ENCODE measurements at places on chromosomes 4 and X.
A peak's percentile ranks its signal among the peaks of the same experiment; 100 is the strongest.

GRCh38 chr4:1988327-1988724, 20.4 kb downstream of the NELFA start:
- no peak for DNase-seq

DNA sequence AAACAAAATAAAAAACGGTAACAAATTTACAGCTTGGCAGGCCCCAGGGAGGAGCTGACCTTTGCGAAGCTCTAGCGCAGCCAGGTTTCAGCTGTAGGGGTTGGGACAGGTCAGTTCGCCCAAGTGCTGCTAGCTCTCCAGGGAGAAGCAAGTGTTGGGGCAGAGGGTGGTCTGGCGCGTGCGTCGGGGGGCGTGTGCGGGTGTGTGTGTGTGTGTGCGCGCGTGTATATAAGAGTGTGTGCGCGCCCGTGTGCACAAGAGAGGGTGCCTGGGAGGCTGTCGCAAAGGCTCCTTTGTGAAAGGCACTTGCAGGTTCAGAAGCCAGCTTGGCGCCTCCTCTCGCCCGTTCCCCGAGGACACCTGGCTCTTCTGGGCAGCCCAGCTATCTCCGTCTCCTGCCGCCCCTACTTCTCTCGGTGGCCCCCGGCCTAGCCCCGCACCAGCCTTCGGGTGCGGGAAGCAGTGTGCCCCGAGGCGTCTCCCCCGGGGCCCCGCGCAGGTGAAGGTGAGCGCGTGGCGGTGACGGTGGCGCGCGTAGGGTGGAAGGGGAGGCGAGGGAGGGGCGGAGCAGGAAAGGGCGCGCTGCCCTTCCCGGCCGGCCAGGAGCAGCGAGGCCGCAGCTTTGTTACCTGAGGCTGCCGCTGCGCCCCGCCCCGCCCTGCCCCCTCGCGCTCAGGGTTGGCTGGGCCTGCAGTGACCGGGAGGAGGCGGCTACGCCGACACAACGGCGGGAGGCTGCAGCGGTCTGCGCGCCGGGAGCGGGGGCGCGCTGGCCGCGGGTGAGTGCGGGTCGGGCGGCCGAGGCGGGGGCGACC, at the start of gene FHDC1:
Gene FHDC1 (plus strand): TSS at position 693 of the 815 bp plus-strand sequence. CDS start 6,735 bp downstream, outside the sequence.
- no peak for DNase-seq

DNA sequence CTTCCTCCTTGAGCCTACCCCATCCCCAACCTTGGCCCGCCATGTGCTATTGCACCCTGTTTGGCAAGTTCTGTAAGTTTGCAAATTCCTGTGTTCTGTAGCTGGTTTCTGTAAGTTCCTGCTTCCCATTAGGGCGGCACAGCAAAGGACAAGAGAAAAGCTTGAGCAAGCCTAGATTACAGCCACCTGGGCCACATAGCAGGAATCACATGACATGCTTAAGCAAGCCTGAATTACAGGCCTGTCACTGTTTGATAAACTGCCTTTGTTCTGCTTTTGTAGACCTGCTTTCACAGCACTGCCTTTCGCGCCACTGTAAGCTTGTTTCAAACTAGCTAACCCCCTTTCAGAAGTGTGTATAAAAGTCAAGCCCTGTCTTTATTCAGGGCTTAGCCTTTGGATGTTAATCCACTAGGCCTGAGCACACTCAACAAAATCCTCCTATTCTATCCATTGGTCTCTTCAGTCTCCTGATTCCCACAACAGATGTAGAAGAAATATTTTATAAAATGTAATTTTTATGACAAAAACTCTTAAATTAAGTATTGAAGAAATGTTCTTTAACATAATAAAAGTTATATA, 906.8 kb upstream of the NDST4 start:
- DNase-seq, result no peak

DNA sequence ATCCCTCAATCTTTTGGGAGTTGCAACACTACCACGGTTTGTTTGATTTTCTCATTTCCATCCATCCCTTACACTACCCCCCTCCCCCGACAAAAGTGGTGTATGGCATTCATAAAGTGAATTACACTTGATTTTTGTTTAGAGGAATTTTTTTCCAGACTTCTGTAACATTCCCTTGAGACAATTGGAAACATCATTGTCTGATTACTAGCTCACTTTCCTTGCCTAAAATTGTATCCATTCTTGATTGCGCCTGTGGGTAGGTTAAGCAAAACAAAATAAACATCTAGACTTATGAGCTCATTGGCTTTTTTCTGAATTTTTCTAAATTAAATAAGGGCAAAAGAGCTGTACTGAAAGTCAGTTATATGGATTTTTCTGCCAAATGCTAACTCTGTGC, 3.5 kb downstream of the GPC3 start:
- no peak for DNase-seq

DNA sequence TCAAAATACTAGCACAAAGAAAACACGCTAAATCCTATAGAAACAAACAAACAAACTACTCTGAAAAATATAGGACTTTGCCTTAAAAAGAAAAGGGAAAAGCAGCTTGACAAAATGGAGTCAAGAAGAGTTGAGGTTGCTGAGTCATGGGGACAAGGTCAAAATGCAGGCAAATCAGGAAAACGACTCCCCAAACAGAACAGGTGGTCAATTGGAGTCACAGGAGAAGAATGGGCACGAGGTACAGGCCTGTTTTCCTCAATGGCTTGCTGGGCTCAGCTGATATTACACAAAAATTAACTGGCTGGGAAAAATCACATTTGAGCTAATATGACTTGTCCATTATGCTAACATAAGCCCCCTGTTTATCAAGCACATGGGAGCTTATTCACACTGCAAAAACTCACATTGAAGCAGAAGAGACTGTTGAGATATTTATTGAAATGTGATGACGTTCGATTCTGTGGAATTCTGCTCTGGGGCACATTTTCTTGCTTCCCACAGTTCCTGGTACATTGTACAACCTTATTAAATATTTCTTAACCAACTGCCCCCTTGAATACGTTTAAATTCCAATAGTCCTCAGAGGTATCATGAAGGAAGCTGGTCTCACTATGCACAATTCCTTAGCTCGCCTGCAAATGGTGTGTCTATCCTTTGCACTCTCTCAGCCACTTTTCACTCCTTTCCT, 1622.1 kb downstream of the STIM2 start:
- no peak for DNase-seq

GRCh38 chrX:25015486-25016360, at the start of gene ARX:
TSS of gene ARX (minus strand) at chrX:25015965. CDS start at chrX:25015737, 228 bp downstream.
- no peak for DNase-seq

GRCh38 chrX:15973299-15973698, 118.7 kb upstream of the AP1S2 start:
- peak; percentile 69 for DNase-seq

DNA sequence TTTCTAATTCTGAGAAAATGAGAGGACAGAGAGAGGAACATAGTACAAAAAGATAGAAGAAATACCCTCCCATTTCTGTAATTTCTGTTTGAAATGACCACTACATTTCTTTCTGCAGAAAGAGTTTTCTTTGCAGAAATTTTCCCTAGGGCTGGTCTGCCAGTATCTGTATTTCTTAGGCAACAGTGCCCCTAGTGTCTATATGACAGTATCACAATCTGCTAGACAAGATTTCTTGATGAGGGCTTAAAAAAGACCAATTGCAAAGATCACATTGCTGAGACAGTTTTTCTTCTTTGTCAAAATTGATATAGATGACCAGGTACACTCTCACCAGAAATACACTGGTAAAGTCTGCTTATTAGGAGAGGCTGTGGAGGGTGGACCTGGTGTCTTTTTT, 81.0 kb upstream of the ZDHHC15 start:
- DNase-seq, result peak; percentile 46

DNA sequence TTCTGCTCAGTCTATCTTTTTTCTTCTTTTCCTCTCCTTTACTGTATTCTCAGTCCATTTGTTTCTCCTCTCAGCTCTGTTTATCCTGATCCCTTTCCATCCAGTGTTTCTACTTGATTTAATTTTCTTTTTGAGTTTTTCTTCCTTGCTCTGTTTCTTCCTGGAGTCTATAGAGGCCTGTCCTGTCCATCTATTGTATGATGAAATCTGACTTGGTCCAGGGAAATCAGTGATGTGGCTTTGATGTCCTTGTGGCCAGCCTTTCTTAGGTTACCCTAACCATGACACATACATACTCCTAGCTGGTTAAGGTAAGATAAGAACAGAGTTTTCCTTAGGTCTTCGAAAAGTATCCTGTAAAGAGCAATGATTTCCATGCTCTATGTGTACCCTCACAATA, 89.3 kb upstream of the LNX1 start:
- DNase-seq, result no peak

DNA sequence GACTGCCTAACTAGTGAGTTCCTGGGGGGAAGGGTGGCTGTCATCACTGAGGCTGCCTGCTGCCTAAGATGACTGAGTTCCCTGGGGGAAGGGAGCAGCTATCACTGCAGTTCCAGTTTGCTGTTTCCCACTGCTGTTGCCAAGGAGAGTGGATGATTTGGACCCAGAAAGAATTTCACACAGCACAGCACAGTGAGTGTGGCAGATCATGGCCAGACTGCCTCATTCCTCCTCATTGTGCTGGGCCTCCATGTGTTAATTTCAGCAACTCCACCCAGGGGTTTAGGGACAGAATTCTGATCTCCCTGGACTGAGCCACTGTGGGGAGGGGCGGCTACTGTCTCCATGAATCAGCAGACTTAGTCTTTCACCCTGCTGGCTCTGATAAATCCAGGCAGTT, 125.0 kb downstream of the TEX13C start:
- DNase-seq, result no peak

DNA sequence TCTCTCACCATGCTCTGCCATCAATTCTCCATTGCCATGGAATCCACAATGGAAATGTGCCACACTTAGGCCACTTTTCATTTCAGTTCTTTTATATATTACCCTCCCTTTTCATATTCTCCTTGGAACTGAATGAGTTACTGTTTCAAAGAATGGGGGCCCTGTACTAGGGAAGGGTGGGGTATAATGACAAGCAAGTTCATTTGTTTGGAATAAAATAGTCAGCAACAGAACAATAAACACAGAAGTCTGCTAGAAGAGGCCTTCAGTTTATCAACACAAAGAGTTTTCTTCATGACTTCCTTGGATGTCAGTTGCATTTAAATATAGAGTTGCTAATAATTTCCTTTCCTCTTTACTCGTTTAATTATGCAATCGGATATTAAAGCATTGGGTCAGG, 478.3 kb upstream of the FTHL17 start:
- DNase-seq, result peak; percentile 29

DNA sequence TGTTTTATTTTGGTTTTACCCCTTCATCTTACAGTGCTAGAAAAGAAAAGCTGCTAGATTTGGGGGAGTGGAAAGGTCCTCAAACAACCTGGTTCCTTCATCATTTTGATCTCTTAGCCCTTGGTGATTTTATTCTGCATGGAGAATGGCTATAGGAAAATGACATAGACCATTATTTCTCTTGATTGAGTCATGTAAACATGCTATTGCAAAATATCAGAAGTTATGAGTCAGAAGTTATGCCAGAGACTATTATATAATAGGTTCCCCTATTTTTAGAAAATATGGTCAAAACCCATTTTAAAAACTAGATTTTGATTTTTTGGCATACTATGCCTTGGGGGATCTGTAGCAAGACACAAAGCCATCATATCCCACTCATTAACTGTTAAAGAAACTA, 83.7 kb upstream of the FAM9C start:
- DNase-seq, result peak; percentile 26

DNA sequence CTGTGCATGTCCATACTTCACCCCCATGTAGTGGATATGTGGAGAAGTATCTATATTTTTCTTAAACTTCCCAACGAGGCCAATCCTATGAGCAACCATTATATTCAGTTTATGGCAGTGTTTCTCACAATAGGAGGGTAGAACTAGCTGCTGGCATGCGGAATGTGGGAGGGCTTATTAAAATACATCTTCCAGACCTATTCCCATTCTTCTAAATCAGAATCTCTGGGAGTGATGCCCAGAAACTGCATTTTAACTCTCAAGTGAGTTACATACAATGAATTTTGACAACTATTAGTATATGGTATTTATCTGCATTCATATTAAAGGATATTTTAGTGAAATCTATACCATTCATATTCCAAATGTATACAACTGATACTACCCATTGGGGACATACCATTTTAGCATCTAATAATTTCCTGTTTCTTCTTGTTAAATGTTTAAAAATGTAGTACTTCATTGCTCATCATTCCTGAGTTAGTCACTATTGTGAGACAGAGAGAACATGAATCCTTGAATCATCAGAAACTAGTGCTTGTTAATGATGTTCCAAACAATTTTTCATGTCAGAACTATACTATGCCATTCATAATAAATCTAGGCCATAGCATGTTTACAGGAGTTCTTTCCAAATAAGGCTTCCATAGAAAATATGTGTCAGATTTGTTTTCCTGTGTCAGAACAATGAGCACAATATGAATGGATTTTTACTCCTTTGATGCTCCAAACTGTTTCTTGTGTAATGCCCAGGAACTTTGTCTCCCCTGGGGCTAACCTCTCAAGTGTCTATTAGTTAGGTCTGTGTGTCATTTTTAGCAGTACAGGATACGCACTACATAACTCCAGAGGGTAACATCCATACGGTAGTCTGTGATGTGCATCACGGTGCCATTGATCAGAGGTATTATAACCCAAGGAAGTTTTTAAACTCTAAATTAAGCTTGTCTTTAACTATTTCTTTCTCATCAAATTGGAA, 198.8 kb upstream of the BMP3 start:
- DNase-seq, result no peak

- DNase-seq, result no peak
Observed at GRCh38 chr4:144547678-144548298, 98.2 kb upstream of the HHIP start.
